Foreskin melanocyte (primary cell): ENCODE measurements at places on chromosomes 12 and 14.

- no peak for DNase-seq
Measured at GRCh38 chr14:96830946-96831345, 33.8 kb downstream of the VRK1 start.

DNA sequence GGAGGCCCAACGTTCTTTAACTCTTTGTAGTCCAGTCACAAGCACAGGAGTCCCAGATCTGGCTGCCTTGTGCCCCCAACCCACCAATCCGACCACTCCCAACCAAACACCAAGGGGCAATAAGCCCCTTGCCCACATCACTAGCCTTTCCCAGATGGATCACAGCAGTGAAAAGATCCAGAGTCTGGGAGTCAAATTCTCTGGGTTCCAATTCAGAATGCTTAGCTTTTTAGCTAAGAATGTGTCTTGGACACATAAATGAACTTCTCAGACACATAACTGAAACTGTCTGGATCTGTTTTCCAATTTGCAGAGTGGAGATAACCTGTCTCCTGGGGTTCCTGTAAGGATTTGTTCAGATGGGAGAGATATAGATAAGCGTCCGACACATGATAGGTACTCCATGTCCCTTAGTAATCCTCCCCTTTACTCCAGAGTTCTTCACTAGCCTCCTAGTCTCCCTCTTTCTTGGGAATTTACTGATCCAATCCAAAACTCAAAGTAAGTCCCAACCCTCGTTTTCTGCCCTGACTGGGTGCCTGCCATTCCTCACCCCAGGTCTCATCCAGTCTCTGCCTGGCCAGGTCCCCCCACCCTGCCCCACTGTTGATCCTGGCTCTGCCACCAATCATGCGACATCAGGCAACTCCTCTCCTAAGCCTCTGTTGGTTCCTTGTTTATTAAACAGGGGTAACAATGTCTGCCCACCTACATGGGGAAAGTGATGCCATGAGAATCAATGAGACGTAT lies 439 bp upstream of the TNFRSF1A start:
- DNase-seq = no peak

- DNase-seq = no peak
Measured at GRCh38 chr14:74635847-74636246, 23.8 kb upstream of the LTBP2 start.

DNA sequence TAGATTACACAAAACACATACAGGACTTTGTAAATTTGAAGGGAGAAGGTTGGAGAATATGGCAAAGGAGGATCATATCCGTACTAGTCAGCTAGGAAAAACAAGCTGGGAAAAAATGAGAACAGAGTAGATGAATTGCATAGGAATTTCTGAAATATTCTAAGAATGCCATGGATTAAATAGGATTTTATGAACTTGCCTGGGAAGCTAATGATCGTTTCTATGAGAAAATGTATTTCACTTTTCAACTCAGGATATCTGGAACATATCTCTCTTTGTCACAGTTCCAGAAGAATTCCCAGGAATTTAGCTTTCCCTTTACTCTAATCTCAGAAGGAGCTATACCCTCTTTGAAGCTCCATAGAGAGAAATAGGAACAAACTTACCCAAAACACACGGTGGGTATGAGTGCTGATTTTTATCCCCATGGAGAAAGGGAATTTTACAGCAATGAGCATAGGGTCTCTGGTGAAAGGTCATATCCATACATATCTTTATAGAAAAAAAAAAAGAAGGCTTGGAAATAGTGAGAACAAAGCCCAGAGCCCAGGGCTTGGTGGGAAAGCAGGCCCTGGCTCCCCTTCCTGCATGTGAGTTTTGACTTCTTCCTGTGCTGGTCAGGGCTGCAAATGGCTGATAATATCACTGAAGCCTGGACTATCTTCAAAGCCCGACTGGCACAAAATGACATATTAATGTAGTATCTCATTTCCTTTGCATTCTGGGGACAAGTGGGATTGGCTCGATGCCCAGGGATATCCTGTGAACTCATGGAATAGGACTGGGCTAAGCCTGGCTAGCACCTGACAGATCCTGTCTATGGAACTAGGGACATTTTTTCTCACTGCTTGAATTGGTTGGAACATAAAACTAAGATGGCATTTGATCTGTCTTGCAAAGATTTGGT lies 136.3 kb downstream of the AEBP2 start:
- DNase-seq = no peak

DNA sequence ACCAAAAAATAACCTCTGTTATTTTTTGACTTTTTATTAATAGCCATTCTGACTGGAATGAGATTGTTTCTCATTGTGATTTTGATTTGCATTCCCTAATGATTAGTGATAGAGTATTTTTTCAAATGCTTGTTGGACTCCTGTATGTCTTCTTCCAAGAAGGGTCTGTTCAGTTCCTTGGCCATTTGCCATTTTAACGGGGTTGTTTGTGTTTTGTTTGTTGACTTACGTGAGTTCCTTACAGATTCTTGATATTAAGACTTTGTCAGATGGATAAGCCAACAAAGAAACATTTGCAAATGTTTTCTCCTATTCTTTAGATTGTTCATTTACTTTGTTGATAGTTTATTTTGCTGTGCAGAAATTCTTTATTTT lies 651.6 kb upstream of the LRFN5 start:
- DNase-seq = no peak

GRCh38 chr12:106051853-106052531 lies 86.8 kb downstream of the NUAK1 start:
- DNase-seq = peak; percentile 71

- peak; percentile 71 for DNase-seq
Measured at GRCh38 chr12:22100958-22101748, 55.1 kb downstream of the CMAS start.

DNA sequence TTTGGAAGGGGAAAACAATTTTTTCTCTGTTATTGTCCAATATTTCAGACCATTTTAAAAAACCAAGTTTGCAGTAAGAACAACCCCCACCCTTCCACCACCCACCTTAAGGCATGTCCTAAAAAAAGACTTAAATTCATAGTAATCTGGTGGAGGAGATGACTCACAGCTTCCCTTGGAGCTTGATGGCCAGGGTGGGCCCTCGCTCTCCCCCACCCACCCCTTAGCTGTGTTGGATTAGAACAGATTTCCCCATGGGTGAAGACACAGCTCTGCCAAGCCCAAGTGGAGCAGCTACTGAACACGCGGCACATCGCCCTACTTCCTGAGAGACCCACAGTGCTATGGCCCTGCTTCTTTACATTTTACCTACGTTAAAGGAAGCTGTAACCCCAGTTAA lies 140.3 kb downstream of the GCH1 start:
- no peak for DNase-seq

- DNase-seq = no peak
Measured at GRCh38 chr14:24984846-24985589, 64.9 kb downstream of the STXBP6 start.
